T-helper 1 cell (primary cell): ENCODE measurements at places on chromosomes 5 and 9.

DNA sequence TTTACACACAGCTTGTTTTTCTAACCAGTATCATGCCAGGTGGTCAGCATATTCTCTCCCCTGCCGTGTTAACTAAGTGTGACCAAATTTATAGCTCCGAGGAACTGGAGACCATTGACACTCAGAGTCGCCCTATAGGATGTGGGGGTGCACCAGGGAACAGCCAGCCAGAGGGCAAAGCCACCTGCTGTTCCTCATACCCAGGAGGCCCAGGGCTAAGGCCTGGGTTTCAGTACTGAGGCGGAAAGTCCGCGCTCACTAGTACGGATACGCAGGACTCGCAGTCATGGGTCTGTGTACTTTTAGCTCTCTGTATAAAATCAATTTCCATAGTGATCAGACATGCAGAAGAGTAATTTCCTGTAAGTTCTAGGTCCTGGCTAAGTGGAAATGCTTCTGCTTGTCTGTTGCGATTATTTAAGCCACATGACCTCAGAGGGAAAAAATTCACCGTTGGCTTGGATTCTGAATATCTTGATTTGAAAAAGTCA is 247.0 kb downstream of the AOPEP start:
- no peak for DNase-seq

GRCh38 chr5:9932770-9933169 is 302.6 kb upstream of the TAS2R1 start:
- DNase-seq = no peak

- no peak for DNase-seq
Measured at GRCh38 chr5:5533927-5534326, 111.5 kb downstream of the ICE1 start.

- DNase-seq = no peak
Measured at GRCh38 chr5:56396634-56397033, 163.5 kb upstream of the ANKRD55 start.
